ENCODE measurements at places on chromosomes 1 and 21.

- H3K36me3 ChIP-seq, result no peaks in the 10 kb centered on the region
- no peak overlapping the region for H3K27ac ChIP-seq
- no peak for DNase-seq
- peaks cover 40% of the 10 kb centered on the region for H3K27me3 ChIP-seq
Measured at GRCh38 chr1:156864796-156865195, 4.1 kb downstream of the NTRK1 start.

DNA sequence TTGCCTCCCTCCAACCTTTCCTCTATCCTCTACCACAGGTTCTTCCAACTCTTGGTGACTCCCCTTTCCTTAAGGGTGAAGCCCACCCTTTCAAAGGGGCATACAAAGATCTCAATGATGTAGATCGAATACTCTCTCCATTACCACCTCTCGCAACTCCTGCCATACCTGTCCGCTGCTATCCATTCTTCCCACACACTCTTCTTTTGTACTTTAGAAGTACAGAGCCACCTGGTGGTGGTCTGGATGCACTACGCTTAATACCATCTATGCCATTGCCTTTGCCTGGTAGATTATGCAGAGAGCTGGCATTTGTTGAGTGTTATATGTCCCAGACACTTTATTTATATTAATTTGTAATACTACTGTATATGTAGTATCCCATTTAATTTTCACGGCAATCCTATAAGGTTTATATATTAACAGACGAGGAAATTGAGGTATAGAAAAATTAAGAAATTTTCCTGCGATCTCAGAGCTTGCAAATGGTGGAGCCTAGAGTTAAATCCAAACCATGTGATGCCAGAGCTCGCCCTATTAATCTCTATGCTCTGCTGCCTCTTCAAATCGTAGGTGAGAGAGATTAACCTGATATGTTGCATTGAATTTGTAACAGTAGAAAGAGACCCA, 22.9 kb downstream of the TSHB start:
- H3K27me3 ChIP-seq, result no peaks in the 10 kb centered on the region
- DNase-seq, result peak; percentile 71
- H3K4me3 ChIP-seq, result no peak overlapping the region
- peaks cover 4% of the 10 kb centered on the region for H3K36me3 ChIP-seq
- H3K4me1 ChIP-seq, result peaks cover 6% of the 10 kb centered on the region

- H3K4me1 ChIP-seq, result no peaks in the 10 kb centered on the region
- H3K4me3 ChIP-seq, result no peak overlapping the region
- H3K27me3 ChIP-seq, result peaks cover 5% of the 10 kb centered on the region
- DNase-seq, result no peak
- H3K27ac ChIP-seq, result no peak overlapping the region
Measured at GRCh38 chr1:17329610-17330009, 21.6 kb downstream of the PADI4 start.

- no peaks in the 10 kb centered on the region for H3K36me3 ChIP-seq
- H3K27me3 ChIP-seq, result no peaks in the 10 kb centered on the region
- no peak for DNase-seq
- H3K27ac ChIP-seq, result peak overlapping the region; percentile 35
- H3K4me1 ChIP-seq, result peaks cover 29% of the 10 kb centered on the region
- no peak overlapping the region for H3K4me3 ChIP-seq
Measured at GRCh38 chr1:24392982-24393650, 20.5 kb downstream of the STPG1 start.

GRCh38 chr1:4652631-4653327, 1.6 kb upstream of the AJAP1 start:
- H3K27me3 ChIP-seq, result peaks cover 54% of the 10 kb centered on the region
- no peak overlapping the region for H3K27ac ChIP-seq
- no peaks in the 10 kb centered on the region for H3K36me3 ChIP-seq
- peaks cover 6% of the 10 kb centered on the region for H3K4me1 ChIP-seq

GRCh38 chr1:204979891-204980649, 62.9 kb upstream of the CNTN2 start:
- no peak overlapping the region for H3K27ac ChIP-seq
- H3K36me3 ChIP-seq, result no peaks in the 10 kb centered on the region
- no peaks in the 10 kb centered on the region for H3K4me1 ChIP-seq
- peaks cover 4% of the 10 kb centered on the region for H3K27me3 ChIP-seq

GRCh38 chr1:154490317-154490716, 11.7 kb upstream of the TDRD10 start:
- H3K27me3 ChIP-seq, result no peaks in the 10 kb centered on the region
- H3K27ac ChIP-seq, result no peak overlapping the region
- DNase-seq, result no peak
- H3K4me1 ChIP-seq, result peaks cover 22% of the 10 kb centered on the region
- H3K36me3 ChIP-seq, result no peaks in the 10 kb centered on the region

GRCh38 chr1:178810585-178810984, 60.3 kb downstream of the ANGPTL1 start:
- DNase-seq, result no peak
- H3K27ac ChIP-seq, result no peak overlapping the region
- no peaks in the 10 kb centered on the region for H3K36me3 ChIP-seq

GRCh38 chr1:212769459-212770167, 22.0 kb downstream of the NSL1 start:
- H3K27me3 ChIP-seq, result no peaks in the 10 kb centered on the region
- DNase-seq, result no peak
- H3K4me3 ChIP-seq, result no peak overlapping the region

GRCh38 chr1:180975551-180975950, 47.1 kb downstream of the STX6 start:
- no peak for DNase-seq
- no peak overlapping the region for H3K4me3 ChIP-seq
- peaks cover 5% of the 10 kb centered on the region for H3K4me1 ChIP-seq
- H3K27ac ChIP-seq, result no peak overlapping the region

DNA sequence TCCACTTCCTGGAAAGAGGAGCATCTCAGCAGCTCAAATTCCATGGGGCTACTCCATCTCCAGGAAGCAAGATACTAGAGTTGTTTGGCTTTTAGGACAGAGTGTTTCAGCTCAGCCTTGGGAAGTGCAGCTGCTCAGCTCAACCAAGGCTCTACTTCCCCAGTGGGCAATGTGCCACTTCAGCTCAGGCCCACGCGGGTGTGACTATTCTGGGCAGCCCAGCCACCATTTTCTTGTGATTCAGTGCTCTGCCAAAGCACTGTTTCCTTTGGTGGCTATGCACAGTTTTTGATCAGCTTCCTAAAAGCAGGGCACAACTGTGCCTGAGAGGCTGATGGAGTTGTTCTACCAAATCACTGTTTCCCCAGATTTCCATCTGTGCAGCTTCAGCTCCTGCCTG, 1104.9 kb upstream of the TMPRSS15 start:
- DNase-seq, result no peak
- H3K4me1 ChIP-seq, result no peaks in the 10 kb centered on the region
- H3K4me3 ChIP-seq, result no peak overlapping the region
- no peak overlapping the region for H3K27ac ChIP-seq
- H3K27me3 ChIP-seq, result no peaks in the 10 kb centered on the region

- no peak overlapping the region for H3K4me3 ChIP-seq
- H3K27ac ChIP-seq, result no peak overlapping the region
- no peaks in the 10 kb centered on the region for H3K27me3 ChIP-seq
- no peaks in the 10 kb centered on the region for H3K4me1 ChIP-seq
Measured at GRCh38 chr1:187842406-187843165, 1013.8 kb downstream of the PLA2G4A start.

Data from CD4-positive, alpha-beta T cell (primary cell).